HFF-Myc (cell line): ENCODE measurements at places on chromosomes 3 and 15.

GRCh38 chr15:65641768-65642475 lies 20.2 kb downstream of the SLC24A1 start:
- no peak for DNase-seq

- no peak for DNase-seq
Measured at GRCh38 chr15:31782951-31783350, 247.4 kb upstream of the CHRNA7 start.

- no peak for DNase-seq
Measured at GRCh38 chr3:197298945-197299854, 788 bp upstream of the DLG1 start.

- peak; percentile 56 for DNase-seq
Measured at GRCh38 chr3:53166781-53167291, 5.8 kb downstream of the PRKCD start.

DNA sequence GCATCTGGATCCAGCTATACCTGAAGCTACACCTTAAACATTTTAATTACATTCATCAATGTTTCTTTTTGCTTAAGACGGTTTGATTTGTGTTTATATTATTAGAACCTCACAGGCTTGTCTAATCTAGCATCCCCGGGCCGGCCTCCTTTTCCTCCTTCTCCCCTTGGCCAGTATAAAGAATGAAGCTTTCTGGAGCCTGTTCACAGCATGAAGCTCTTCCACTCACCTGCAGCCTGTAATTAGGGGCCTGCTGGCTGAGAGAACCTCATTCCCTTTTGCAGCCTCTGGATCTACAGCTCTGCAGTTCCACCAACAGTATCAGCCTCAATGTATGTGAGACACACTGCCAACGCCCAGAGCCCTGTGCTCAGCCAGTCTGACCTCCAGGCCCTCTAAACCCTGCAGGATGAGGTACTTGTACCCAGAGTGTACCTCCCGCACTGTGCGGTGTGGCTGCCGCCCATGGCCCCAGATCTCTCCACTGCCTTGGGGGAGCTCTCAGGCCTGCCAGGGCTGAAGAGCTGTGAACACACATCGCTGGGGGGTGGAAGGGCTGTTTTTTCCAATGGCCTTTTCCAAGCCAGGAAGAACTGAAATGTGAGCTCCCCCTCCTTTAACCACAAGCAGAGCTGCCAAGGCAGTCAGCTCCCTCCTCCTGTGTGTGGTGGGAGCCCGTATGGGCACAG lies 114.7 kb upstream of the ALDH1A3 start:
- DNase-seq, result peak; percentile 78

DNA sequence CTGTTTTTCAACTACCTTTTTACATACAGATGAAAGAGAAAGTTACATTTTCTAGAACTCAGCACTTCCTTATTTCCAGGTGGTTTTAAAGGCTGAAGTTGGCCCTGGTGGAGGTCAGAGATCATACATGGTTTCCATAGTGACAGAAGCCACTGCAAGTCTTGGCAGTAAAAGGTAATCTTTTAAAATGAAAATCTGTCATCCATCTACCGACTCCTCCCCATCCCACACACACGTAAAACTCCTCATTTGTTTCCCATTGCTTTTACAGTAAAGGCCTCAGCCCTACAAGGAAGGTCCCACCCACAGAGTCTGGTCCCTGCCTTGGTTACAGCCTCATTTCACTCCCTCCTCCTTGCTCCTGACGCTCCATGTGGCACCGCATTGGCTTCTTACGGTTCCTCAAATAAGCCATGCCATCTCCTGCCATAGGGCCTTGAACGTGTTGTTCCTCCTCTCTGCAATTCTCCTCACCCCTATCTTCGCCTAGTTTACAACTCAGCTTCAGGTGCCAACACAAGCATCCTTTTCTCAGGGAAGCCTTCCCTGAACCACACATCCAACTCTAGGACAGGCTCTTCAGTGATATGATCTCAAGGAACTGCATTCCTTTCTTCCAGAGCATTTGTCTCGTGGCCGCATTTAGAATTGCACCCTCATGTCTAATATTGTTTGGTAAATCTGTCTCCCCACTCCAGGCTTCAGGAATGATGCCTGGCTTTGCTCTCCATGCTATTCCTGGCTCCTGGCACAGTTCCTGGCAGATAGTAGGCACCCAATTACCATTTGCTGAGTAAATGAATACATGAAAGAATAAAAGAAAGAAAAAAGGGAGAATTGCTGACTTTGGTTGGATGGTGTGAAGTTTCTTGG lies 2.6 kb downstream of the CYP19A1 start:
- DNase-seq, result no peak

GRCh38 chr3:85697156-85697555 lies 738.4 kb downstream of the CADM2 start:
- no peak for DNase-seq

DNA sequence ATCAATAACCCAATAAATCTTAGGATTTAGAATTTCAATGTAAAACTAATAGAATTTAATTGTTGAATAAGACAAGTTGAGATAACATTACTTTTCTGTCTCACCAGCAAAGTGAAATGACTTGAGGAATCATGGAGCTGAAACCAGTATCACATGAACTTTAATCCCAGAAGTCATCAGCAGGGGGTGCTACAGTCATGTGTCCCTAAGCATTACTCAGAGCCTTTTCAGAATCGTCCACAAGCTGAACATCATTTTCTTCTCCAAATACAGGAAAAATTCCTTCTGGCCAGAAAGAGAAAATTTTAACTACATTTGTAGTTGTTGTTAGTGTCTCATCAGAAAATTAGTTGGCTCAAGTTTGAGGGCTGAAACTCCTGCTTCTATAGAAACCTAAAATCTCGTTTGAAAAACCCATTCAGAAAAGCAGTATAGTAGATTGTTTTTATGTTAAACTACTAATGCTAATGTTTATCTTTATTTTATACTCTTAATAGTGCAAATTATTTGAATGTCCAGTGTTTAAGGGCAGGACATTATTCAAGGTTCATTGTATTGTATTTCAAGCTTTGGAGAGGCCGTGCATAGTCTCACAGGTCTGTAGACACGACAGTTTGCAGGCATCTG lies 384.1 kb downstream of the PLOD2 start:
- peak; percentile 69 for DNase-seq

DNA sequence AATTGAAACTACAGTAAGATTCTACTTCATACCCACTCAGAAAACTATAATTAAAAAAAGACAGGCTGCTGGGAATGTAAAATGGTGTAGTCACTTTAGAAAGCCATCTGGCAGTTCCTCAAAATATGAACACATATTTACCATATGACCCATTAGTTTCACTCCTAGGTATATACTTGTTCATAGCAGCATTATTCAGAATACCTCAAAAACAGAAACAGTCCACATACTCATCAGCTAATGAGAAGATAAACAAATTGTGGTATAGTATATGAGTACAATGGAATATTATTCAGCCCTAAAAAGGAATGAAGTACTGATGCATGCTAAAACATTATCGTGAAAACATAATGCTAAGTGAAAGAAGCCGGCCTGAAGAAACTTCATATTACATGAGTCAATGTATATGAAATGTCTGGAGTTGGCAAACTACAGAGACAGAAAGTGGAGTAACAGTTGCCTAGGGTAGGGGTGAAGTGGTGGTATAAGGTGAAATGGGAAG lies 23.8 kb downstream of the WDR53 start:
- DNase-seq, result no peak

- no peak for DNase-seq
Measured at GRCh38 chr3:112007633-112008032, 8.9 kb downstream of the TAGLN3 start.

- DNase-seq, result no peak
Measured at GRCh38 chr3:45119824-45120358, 26.3 kb downstream of the CDCP1 start.

DNA sequence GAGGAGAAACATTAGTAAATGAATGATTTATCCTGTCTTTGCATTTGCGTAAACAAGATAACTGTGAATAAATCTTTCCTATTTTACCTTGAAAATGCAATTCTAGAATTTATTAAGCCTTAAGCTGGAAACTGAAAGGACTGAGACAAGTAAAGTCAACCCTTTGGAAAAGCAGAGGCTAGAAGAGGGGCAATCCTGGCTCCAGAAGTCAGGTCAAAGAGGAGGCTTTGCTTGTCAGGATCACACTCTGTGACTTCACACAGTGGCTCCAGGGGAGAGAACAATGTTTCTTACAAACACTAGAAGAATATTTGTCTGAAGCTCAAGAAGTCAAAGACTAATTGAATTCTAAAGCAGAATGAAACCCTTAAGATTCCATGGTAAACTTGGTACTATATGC lies 530.4 kb downstream of the NAALADL2 start:
- no peak for DNase-seq

DNA sequence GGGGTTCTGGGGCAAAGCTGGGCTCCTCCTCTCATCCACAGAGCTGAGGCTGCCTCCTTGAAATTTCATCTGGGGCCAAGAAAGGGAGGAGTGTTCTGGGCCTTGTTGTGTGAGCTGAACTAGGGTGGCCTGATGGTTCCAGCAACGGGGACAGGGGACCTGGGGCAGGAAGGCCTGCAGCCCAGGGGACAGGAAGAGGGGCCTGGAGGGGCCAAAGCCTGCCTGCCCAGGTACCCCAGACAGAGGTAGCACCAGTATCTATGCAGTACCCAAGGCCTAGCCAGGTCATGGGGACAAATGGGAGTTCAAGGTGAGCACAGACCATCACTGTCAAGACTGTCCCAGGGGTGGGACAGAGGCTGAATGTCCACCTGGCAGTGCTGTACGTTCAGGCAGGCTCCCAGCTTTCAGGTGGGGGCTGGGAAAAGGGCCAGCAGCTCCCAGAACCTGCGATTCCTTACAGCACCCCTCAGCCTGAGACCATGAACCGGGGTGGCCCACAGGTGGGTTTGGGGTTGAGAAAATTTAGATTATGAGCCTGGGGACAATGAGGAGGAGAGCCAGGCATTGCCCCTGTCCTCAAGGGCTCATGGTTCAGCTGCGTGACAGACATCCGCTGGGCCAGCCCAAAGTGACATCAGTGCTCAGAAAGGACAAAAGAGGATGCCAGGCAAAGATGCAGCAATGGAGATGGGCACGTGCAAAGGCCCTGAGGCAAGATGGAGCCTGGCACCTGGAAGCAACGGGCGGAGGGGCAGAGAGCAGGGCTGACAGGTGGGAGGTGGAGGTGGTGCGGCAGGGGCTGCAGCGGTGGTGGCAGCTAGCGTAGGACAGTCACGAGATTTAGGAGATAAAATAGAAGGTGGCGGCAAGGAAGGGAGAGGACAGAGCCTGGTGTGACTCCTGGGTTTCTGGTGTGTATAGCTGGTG lies 28.0 kb downstream of the PSTPIP1 start:
- no peak for DNase-seq

DNA sequence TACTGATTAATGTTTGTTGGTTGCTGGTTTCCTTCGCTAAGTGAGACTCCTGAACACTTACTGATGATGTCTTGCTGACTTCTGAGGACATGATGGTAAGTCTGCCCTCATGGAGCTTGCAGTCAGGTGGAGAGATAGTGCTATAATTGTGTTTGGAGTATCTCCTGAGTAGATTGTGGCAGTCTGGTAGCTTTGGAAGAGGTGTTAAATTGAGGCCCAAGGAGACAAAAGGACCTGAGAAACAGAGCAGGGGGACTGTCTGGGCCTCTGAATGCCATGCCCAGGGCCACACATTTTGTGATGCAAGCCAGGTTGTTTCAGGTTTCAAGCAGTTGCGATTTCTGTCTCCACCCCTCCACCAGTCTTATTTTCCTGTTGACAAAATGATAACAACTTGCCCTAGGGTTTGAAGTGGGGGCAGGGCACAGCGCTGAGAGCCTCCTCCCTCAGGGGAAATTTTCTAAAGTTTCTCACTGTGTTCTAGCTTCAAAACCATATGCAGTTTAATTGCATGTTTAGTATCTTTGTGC lies 16.7 kb downstream of the SMAD3 start:
- DNase-seq, result no peak

DNA sequence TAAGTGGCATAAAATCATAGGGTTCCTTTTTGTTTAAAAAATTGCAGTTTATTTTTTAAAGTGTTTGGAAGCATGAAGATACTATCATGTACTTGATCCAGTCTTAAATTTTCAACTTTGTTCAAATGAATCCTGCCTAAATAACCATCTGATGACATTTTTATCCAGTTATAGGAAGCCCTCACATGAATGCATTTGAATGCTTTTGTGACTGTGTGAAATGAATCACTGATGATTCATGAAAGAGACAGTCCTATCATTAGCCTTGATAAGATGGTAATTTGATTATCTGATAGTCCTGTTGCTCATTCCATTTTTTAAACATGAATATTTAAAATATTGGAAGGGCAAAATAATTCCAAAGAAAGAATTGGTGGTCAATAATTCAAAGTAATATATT lies 401.9 kb upstream of the ROBO2 start:
- DNase-seq, result no peak

DNA sequence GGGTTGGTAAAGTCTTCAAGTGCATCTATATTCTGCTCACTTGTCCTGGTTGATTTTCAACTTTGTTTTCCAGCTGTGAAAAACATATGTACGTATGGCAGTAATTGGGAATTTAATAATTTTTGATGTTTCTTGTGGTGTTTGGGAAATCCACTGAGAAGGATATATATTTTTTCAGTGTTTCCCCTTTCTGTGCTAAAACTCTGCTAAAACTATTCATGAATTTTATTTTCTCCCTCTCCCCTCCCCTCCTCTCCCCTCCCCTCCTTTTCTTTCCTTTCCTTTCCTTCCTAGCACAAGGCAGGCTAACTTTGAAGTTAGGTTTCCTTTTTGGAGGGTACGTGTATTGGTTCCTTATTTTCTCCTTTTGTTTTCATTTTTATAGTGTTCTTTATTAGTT lies 220.7 kb downstream of the PDCD6IP start:
- DNase-seq, result no peak

DNA sequence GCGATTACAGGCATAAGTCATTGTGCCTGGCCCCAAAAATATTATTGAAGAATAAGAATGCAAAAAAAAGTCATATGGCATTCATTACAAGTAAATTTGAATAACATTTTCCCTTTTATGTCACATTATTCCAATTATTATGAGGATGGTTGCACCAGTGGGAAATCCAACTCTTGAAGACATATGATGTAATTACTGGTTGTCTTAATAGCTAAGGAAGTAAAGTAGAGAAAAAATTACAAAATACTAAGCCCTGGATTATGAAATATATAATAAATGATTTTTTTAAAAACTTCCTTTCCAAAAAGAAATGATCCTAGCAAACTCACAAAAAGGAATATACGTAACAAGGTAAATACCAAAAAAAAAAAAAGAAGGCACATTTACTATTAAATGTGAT lies 98.9 kb downstream of the FMN1 start:
- no peak for DNase-seq

GRCh38 chr3:152496286-152496685 lies 227.6 kb downstream of the MBNL1 start:
- no peak for DNase-seq

- no peak for DNase-seq
Measured at GRCh38 chr15:64810497-64811326, 14.7 kb downstream of the PIF1 start.

DNA sequence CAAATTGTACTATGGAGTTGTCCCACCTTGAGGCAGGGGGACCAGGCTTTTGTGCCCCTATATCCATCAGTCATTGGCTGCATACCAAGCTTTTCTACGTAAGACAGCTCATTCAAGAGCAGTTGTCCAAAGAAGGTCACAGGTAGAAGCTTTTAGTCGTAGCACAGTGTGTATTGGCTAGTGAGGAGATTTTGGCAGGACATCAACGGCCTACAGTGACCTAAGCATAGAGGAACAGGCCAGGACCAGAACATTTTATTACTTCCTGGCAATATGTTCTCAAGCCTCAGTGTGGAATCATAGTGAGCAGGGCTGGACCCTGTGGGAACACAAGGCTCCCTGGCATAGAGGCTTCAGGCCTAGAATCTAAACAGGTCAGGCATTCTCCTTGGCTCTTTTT lies 105.4 kb upstream of the ANKRD28 start:
- peak; percentile 25 for DNase-seq
